Hematopoietic multipotent progenitor cell treated with erythropoietin and hydrocortisone succinate and interleukin-3 and kit ligand, for 6 days (in vitro differentiated cells): ENCODE measurements at places on chromosomes 12 and 14.

- no peak for DNase-seq
Observed at GRCh38 chr12:96493106-96493505, 3.7 kb downstream of the CFAP54 start.

DNA sequence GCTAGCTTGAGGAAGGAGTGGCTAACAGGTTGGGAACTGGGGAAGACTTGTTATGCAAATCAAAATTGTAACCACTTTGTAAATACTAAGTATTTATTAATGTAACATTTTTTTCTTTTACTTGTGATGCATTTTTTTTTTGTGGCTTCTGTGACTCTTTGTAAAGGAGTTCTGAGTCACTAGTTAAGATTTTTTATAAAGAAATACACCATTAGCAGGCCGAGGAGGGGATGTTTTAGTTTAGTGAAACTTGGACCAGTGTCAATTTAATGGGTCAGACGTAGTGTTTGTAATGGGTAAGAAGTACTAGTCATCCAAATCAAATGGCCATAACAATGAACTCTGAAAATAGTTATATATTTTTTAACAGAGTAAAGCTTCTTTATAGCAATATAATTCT lies 43.1 kb downstream of the AKAP6 start:
- DNase-seq, result no peak

DNA sequence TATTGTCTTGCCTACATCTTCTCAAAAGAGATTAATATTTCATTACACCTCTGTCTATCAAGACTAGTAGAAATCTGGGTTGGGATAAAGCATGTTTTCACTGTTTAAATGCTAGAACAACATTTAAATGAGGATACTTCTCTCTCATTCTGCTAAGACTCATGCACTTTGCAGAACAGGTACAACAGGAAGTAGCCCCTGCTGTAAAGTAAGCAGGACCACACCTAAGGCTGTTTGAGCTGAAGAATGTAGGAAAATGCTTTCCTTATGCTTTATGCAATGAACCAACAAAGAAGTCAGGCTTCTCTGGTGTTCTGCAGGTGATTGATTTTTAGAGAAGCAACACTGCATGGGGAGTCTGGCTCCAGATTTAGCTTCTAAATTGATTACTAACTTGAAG lies 89.4 kb downstream of the PAX9 start:
- DNase-seq, result no peak

- DNase-seq, result no peak
Observed at GRCh38 chr12:43550831-43551271, 1.2 kb downstream of the ADAMTS20 start.

DNA sequence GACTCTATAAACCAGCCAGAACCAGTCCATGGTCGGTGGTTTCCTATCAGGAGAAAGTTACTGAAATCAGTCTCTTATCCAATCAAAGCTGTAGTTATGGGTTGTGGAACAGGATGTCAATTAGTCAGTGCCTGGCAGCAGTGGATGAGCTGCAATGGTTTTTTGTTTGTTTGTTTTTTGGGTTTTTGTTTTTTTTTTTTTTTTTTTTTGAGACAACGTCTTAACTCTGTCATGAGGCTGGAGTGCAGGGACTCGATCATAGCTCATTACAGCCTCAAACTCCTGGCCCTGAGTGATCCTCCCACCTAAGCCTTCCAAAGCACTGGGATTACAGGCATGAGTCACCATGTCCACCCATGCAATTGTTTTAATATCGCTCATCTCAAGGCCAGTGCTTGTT lies 113.3 kb upstream of the CAND1 start:
- DNase-seq, result no peak

GRCh38 chr12:23093488-23093887 lies 468.5 kb downstream of the ETNK1 start:
- no peak for DNase-seq

DNA sequence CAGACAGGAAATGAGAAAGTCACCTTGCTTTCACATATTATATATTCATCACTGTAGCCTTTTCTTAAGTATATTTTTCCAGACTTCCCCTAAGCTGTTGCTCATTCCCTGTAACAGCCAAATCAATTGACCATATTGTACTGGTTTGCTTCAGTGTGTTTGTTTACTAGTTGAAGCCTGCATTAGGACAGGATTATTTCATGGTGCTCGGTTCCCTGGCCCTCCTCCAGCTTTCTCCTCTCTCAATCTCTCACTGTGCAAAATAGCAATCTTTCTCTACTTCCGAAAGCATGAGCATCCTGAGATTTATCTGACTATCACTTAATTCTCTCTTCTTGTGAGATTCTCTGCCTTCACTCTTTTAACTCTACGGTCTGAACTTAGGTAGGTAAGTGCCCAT lies 2.4 kb downstream of the SLC35F4 start:
- no peak for DNase-seq

GRCh38 chr14:20799456-20799891 lies 3.2 kb downstream of the RNASE1 start:
- peak; percentile 91 for DNase-seq

GRCh38 chr14:44606576-44606975 lies 99.5 kb upstream of the FSCB start:
- no peak for DNase-seq

- DNase-seq, result no peak
Observed at GRCh38 chr12:25087596-25087995, 107.4 kb downstream of the DNAI7 start.

- no peak for DNase-seq
Observed at GRCh38 chr14:89451229-89451628, 34.2 kb upstream of the FOXN3 start.

- no peak for DNase-seq
Observed at GRCh38 chr12:126807312-126807865, 1459.6 kb upstream of the TMEM132C start.

- no peak for DNase-seq
Observed at GRCh38 chr12:108827941-108828340, 29.4 kb downstream of the SSH1 start.

- DNase-seq, result no peak
Observed at GRCh38 chr12:97899956-97900355, 437.4 kb downstream of the RMST start.

- DNase-seq, result no peak
Observed at GRCh38 chr12:33514893-33515292, 75.3 kb upstream of the SYT10 start.

DNA sequence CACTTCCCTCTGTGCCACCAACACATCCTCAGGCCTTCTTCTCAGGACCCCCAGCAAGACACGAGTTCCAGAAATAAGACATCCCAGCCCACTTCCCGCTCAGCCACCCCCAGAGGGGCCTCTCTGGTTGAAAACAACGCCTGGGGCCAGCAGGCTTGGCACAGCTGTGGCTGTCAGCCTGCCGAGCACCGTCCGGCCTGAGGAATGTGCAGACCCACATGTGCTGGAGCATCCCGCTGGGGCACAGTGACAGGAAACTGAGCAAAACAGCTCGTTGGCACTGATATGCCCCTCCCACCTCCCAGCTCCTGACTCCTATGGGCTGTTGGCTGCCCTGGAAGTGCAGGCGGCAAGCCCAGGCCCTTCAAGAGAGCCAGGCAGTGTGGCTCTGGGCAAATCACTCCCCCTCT lies 1.4 kb downstream of the SYNE3 start:
- DNase-seq, result no peak

GRCh38 chr14:73741386-73741875 lies 27.2 kb upstream of the PNMA1 start:
- DNase-seq, result peak; percentile 97

DNA sequence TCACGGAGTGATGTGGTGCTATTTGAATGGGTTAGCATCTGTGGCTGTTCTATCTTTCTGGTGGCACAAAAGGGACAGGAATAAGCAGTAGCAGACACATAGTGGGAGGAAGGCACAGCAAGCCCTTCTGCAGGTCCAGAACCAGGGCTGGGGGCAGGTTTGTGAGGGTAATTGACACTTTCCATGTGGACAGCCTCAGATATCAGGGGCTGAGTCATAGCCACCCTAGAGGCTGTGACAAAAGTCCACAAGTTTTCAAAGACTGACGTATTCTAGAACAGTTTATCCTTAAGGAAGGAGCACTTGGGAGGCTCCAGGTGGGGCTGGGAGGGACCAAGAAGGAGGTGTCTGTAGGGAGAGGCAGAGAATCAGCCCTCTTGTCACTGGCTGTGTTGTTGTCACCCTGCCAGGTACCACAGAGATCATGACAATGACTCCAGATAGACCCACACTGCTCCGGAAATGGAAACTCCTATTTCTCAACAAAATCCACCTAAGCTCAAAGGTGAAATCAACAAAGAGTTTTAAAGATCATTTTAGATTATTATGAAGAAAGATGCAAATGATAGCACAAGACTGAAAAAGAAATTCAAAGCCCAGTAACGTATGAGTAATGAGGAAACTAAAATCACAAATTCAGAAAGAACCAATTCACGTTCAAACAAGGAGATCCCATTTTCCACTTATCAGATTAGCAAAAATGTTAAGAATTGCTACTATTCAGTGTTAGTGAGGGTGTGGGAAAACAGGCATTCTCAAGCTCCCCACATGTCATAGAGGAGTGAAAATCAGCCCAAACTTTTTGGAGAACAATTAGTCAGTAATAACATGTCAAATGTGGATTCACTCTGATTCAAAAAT lies 48.3 kb downstream of the NFKBIA start:
- DNase-seq, result peak; percentile 41

DNA sequence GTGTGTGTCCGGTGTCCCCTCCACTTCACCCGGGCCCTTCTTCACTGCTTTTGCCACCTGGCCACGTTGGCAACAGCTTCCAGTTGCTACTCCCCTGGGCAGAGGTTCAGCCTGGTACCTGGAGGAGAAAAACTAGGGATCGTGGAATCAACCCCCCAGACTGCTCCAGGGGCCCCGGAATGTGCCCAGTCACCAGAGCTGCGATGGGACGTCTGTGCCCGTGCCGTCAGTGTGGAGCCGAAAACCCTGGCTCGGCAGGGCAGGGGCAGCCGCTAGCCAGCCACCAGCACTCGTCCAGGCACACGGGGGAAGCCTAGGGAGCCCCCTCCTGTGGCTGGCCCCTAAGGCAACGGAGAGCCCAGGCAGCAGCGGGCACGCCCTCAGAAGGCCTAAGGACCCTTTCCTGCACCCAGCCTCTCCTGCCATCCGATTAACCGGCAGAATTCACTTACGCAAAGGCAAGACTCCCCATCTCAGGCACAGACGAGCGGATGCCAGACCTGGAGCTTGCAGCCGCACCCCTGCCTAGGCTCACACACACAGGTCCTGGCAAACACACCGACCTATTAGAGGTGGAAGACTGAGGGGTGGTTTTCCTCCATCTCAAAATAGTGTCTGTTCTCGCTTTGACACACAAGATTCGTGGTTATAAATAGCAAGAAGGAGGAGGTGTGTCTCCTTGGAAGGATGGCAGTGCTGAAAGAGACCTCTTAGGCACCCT lies 62.6 kb downstream of the FBXL14 start:
- no peak for DNase-seq

- DNase-seq, result no peak
Observed at GRCh38 chr12:1517007-1517406, 77.4 kb downstream of the FBXL14 start.

- no peak for DNase-seq
Observed at GRCh38 chr12:12537421-12537820, 25.2 kb downstream of the DUSP16 start.

DNA sequence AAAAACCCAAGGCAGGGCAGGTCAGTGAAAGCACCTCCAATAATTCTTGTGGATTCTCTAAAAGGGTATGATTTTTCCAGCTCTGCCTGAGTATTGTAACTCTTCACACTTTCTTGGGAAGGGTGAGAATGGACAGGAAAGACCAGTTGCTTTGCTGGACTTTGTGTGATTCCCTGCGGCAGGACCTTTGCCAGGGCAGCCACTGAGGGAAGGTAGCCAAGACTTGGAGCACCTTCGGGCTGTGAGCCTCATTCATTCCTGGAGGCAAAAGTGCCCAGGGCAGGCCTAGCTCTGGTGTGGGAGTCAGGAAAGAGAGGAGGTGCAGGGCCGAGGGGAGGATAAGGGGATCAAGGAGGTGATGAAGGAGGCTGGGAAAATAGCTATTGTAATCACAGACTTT lies 80.2 kb downstream of the VCPKMT start:
- no peak for DNase-seq

- DNase-seq, result peak; percentile 86
Observed at GRCh38 chr14:76710056-76711010, 50.9 kb upstream of the VASH1 start.

DNA sequence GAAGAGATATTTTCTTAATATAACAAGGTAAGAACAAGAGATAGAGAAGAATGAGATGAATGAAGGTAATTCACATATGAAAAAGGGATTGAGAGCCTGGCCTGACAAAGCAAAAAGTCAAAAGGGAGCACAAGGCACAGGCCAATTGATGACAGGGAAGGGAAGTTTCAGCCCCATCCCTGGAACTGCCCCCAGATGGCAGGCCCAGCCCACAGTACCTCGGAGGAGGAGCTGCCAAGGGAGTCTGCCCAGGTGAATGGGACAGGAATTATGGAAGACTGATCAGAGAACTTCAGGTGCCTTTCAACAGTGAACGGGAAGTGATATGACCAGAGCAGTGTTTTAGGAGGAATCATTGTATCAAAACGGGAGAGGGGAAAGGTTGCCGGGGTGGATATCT lies 15.7 kb downstream of the SNRPF start:
- no peak for DNase-seq

- no peak for DNase-seq
Observed at GRCh38 chr14:68188174-68188573, 368.6 kb downstream of the RAD51B start.

DNA sequence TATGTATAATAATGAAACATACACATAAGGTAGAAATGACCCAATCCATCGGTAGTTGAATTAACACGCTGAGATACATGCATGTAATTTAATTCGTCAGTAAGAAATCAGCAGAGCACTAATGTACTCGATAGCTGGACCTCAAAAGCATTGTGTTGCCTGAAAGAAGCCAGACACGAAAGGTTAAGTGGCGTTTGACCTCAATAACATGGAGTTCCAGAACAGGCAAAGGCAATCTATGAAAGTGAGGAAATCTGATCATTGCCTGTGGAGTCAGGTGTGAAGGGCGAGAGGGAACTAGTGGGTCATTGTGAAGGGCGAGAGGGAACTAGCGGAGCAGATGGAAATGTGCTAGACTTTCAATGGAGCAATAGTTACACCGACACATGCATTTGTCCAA lies 970.4 kb upstream of the TMEM132C start:
- DNase-seq, result no peak

- no peak for DNase-seq
Observed at GRCh38 chr14:98798099-98798498, 473.9 kb downstream of the BCL11B start.

- DNase-seq, result no peak
Observed at GRCh38 chr14:50521912-50522341, 10.4 kb downstream of the MAP4K5 start.
